ENCODE measurements at places on chromosomes 7 and 10. TPM values are rescaled to one million over a fixed set of nuclear protein-coding genes. Genes with fewer than 3 reads are reported as not detected.

The ACTL6B gene
- not detected for total RNA-seq

The EVX1 gene
- not detected for total RNA-seq

The CYP51A1 gene
- 203 TPM for total RNA-seq

The PSTK gene
- total RNA-seq: 3.5 TPM

The EBLN1 gene
- total RNA-seq: not detected

The NUDT13 gene
- total RNA-seq: 2.1 TPM

The OR13A1 gene
- total RNA-seq: not detected

The AUTS2 gene
- 3.9 TPM for total RNA-seq

The PDE1C gene
- 2.9 TPM for total RNA-seq

The MRPS33 gene
- total RNA-seq: 23.2 TPM

The GHRHR gene
- total RNA-seq: not detected

The TRIM50 gene
- not detected for total RNA-seq

The SPDYE2 gene
- not detected for total RNA-seq
